ENCODE measurements at places on chromosomes 12 and 14. TPM values are rescaled to one million over a fixed set of nuclear protein-coding genes. Genes with fewer than 3 reads are reported as not detected.

SERPINA5 gene
- not detected for total RNA-seq

MYL2 gene
- not detected for total RNA-seq

GPRC5D gene
- total RNA-seq: not detected

TUBA1B gene
- total RNA-seq: 2,269 TPM

EIF2B1 gene
- total RNA-seq: 211 TPM

GPX2 gene
- 21.2 TPM for total RNA-seq

NGDN gene
- total RNA-seq: 29.1 TPM

KRT6A gene
- 9,998 TPM for total RNA-seq

NRIP2 gene
- not detected for total RNA-seq

MDGA2 gene
- total RNA-seq: not detected

HCAR2 gene
- total RNA-seq: 3.9 TPM

EXOC3L4 gene
- not detected for total RNA-seq

JPH4 gene
- not detected for total RNA-seq

OVCH1 gene
- total RNA-seq: not detected

OAS2 gene
- 0.33 TPM for total RNA-seq

SLCO1B3 gene
- not detected for total RNA-seq

CCND2 gene
- total RNA-seq: 200 TPM

LGR5 gene
- total RNA-seq: not detected

SMCO2 gene
- total RNA-seq: not detected

C1R gene
- 8.8 TPM for total RNA-seq

PDE3A gene
- total RNA-seq: 0.14 TPM

UBR7 gene
- total RNA-seq: 24.5 TPM

ZDHHC22 gene
- not detected for total RNA-seq

PCNX4 gene
- total RNA-seq: 14.8 TPM

TMTC1 gene
- total RNA-seq: 5.1 TPM

ATG101 gene
- total RNA-seq: 57.4 TPM

RSRC2 gene
- 36.7 TPM for total RNA-seq

LRRC43 gene
- total RNA-seq: not detected

FAM222A gene
- total RNA-seq: 0.46 TPM

HSPB8 gene
- 3.4 TPM for total RNA-seq

DCN gene
- total RNA-seq: 7.9 TPM

RERG gene
- 0.28 TPM for total RNA-seq

STYK1 gene
- total RNA-seq: 4.1 TPM

TNFAIP2 gene
- 5.4 TPM for total RNA-seq

TOX4 gene
- total RNA-seq: 26.3 TPM

KCNMB4 gene
- total RNA-seq: 2.0 TPM

MYH6 gene
- not detected for total RNA-seq

DTX1 gene
- not detected for total RNA-seq

OR8S1 gene
- not detected for total RNA-seq

ALX1 gene
- not detected for total RNA-seq

PAPLN gene
- 3.7 TPM for total RNA-seq

TTC9 gene
- 14.1 TPM for total RNA-seq

TMEM121 gene
- 4.5 TPM for total RNA-seq

Measured in airway epithelial cell (primary cell).